NCI-H774 (cell line): ENCODE measurements at places on chromosomes 5 and 9.
A peak's percentile ranks its signal among the peaks of the same experiment; 100 is the strongest.

DNA sequence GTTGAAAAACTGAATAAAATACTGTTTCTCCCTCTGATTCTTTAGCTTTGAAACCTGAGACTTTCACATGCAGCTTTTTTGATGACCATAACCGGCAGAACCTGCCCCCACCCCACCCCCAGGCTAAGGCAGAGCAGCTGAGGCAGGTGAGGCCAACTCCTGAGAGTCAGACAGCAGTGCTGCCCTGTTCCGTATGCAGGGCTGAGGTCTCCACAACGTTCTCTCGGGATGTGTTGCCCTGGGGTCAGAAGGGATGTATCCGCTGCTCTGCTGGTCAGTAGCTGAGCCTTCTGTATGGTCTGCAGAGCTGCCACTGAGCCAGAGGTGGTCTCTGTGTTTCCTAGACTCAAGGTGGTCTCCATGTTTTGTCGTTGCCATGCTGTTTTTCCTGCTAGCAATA, 190.5 kb downstream of the AOPEP start:
- no peak for DNase-seq

- no peak for DNase-seq
These were observed 143.8 kb downstream of the PAPPA start for GRCh38 chr9:116297346-116297745.

DNA sequence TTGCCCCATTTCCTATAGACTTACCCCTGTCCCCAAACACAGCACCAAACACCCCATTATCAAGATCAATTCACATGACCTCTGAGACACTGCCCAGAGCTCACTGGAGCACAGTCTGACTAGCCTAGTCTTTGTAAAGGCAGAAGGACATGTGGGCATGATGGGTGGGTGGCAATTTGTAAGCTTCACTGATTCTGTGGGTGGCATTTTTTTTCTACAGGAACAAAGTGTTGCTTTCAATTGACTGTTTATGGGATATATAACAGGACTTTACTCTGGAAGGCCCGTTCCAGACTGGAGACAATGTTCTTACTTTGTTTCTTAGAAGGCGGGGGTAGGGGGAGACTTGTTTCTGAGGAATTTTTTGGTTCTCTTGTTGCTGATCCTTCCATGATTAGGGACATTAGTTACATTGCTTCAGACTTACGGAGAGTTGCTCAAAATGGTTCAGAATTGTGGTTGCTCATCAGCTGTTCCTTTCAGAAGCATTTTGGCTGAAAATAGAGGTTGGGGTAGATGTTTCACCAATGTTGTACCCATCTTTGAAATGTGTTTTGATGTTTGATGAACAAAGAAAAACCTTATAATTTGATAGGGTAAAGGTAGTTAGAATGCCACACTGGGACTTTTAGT, 20.2 kb downstream of the NNT start:
- no peak for DNase-seq

DNA sequence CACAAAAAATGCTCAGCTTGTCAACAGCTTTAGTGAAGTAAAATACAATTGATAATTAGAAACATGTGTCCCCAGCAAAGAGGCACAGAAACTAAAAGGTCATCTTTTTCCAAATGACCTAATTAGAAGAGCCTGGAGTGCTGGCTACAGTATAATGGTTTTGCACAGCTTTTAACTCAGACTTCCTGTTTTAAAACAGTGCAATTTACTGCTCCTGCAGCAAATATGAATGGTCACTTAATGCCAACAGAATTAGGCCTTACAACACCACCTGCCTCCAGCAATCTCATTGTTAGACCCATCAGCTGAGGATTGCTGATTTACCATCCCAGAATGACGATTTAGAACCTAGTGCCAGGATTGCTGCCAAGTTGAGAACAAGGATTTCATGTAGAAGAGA, 239.3 kb downstream of the CETN3 start:
- peak; percentile 50 for DNase-seq

DNA sequence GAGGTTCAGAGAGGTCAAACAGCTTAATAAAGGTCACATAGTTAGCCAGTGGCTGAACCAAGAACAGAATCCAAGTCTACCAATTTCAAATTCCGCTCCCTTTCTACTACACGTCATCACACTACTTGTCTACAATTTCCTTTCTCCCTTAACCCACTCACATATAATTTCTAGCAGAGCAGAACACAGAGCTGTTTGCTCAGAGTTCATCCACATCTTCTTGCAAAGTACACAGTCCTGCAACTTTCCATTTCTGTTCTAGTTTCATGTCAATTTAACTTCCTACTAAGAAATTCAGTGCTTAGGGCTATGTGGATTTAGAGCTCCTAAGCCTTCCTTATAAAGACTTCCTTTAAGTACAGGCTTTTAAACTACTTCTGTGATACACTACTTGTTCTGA, 61.3 kb downstream of the MEGF9 start:
- no peak for DNase-seq

DNA sequence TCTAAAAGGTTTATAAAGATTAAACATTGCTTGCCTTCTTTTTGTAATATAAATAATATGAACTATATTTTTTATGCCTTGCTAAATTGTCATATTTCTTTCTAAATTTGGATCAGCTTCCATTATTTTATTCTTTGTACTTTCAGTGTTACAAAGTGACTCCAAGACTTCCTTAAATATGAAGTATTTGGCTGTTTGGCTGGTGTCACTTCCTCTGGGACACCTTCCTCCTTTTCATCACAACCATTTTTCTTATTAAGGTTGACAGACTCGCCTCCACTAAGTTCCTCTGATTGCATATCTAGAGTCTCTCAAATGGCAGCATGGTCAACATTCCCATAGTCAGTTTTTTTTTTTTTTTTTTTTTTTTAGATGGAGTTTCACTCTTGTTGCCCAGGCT, 73.8 kb upstream of the SLC1A1 start:
- DNase-seq: no peak

DNA sequence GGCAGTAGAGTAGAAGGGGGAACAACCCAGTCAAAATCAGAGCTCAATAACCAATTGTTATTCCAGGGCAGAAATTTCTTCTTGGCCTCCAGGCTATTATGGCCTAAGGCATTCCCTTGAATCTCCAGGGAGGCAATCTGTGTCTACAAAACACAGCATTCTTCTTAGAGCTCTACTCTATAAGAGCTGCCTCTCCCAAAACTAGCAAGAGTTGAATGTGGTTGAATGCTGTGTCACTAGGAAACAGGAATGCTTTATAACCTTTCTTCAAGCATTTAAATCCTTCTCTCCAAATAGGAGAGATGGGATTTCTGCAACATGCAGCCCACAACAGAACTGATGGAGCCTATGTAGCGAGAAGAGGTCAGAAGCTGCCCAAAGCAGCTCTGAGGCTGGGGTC, 97.1 kb upstream of the APC start:
- no peak for DNase-seq

DNA sequence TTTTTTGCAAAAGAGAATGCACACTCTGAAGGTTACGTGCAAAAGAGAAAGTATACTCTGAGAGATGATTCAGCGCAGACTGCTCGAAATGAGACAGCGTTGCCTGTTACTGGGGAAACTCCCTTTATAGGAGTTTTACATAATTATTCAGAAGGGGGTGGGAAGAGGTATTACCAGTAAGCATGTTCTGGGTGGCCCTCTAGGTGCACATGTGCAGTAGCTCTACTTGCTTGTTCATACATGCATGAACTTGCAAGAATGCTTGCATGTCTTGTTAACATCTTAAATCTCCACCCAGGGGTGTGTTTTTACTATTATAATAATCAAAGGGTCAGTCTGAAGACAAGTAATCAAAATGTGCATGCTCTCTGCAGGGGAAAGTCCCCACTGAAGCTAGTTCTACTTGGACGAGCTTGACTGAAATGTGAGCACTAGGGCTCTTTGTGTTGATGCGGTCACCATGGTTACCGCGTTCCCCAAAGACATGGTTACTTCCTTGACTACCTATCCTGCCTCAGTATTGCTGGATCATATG, 75.5 kb downstream of the SGCD start:
- DNase-seq: no peak

GRCh38 chr9:116332090-116332489, 178.5 kb downstream of the PAPPA start:
- no peak for DNase-seq

DNA sequence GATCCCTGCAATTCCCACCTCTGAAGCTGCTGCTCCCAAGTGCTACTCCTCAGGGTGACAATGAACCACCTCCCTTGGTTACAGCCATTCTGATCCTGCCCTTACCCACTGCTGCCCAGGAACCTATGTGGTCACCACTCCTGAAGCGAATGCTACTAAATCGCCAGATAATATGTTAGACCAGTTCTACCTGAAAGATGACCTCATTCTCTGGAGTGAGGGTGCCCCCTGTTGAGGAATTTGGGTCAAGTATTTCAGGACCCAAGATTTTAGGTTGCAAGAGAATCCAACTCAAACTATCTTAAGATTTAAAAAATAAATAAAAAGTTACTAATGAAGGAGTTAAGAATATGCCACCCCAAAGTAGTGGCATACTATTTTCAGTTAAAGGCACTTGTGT, 5.8 kb upstream of the SNAPC3 start:
- peak; percentile 10 for DNase-seq

GRCh38 chr5:87400305-87400899, 12.3 kb downstream of the CCNH start:
- DNase-seq: no peak
